ENCODE measurements at places on chromosomes 4 and X.

GRCh38 chr4:168408620-168409019 lies 71.7 kb downstream of the DDX60L start:
- peak; percentile 93 for DNase-seq

DNA sequence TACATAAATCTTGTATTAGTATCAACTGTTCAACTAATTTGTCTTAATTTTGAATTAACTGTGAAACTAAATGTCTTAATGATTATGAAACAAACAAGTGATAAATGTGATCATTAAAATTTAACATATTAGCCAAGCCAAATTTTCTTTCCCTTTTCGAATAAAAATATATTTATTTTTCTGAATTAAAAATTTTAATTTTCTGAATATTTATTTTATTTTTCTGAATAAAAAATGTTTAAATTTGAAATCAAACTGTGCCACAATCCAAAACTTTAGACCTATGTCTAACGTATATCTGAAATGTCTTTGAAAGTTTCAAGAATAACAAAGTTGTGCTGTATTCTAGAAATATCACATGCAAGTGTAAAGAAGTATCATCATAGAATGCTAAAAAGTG lies 4.7 kb downstream of the GABRA2 start:
- no peak for DNase-seq

- DNase-seq, result peak; percentile 75
These were observed 51.8 kb downstream of the RBPJ start for GRCh38 chr4:26372525-26373172.

- DNase-seq, result no peak
These were observed 46.7 kb upstream of the MXRA5 start for GRCh38 chrX:3393178-3393577.

- no peak for DNase-seq
These were observed 149.3 kb downstream of the DMD start for GRCh38 chrX:33062041-33062440.

DNA sequence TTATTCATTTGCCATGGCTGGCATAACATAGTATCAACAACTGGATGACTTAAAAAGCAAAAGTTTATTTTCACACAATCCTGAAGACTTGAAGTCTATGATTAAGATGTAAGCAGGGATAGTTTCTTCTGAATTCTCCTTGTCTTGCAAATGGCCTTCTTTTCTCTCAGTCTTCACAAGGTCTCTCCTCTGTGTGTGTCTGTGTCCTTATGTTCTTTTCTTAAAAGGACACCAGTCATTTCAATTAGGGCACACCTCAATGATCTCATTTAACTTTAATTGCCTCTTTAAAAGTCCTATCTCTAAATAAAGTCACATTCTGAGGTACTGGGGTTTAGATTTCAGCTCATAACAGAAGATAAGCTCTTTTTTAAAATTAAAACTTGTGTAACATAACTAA lies 399.7 kb downstream of the PABPC4L start:
- DNase-seq, result no peak

DNA sequence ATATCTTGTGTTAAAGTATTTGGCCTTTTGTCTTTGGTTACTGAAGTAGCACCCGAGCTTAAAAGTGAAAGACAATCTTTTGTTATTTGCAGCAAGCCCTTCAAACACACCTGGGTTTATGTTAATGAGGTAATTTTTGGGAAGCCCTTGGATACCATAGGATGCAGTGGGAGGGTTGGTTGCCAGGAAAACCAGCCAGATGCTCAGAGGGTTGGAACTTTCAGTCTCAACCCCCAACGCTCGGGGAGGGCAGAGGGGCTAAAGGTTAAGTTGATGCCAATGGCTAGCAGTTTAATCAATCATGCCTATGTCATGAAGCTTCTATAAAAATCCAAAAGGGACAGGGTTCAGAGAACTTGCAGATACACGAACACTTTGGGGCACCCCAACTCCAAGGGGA lies 17.2 kb upstream of the GPR173 start:
- DNase-seq, result no peak

DNA sequence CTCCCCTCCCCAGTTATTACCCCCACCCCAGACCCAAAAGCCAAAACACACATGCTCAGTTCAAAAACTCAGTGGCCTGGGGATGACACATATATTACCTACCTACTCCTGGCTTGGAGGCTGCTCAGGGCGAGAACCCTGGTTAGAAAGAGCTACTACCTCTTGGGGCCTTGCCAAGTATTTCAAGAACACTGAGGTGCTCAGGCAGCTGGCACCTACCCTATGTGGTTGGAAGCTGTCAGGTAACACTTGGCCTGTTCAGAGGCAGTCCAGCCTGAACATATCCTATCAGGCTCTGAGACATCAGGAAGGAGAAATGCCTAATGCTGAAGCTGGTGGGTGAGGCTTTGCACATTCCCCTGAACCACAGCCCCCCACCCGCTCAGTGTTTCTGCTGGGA lies 4.9 kb downstream of the BCAP31 start:
- no peak for DNase-seq

- DNase-seq, result no peak
These were observed 160.7 kb downstream of the FHIP1A start for GRCh38 chr4:151569650-151570049.

DNA sequence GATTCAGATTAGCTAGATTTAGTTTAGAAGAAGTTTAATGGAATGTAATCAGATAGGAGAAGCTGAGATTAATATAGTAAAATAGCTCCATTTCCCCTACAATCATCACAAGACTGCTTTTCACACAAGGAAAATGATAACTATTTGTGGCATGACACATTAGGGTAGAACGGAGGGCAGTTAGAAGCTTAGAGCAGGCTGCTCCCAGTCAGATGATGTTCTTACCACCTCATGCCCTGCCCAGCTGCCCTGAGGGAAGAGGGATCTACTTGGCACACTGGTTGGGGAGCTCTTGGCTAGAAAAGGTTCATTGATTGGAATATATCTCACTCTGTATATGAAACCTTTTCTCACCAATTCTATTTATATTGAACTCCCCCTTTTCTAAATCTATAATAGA lies 180.7 kb upstream of the IL15 start:
- DNase-seq, result no peak
